ENCODE measurements at places on chromosomes 2 and 18.

- peak overlapping the region; percentile 25 for H3K27ac ChIP-seq
- peaks cover 25% of the 10 kb centered on the region for H3K4me1 ChIP-seq
- H3K27me3 ChIP-seq = peaks cover 27% of the 10 kb centered on the region
- H3K36me3 ChIP-seq = no peaks in the 10 kb centered on the region
Measured at GRCh38 chr18:45837283-45838070, 12.0 kb downstream of the SIGLEC15 start.

- H3K36me3 ChIP-seq = no peaks in the 10 kb centered on the region
- no peaks in the 10 kb centered on the region for H3K27me3 ChIP-seq
- no peaks in the 10 kb centered on the region for H3K4me1 ChIP-seq
- H3K27ac ChIP-seq = no peak overlapping the region
- no peak overlapping the region for H3K4me3 ChIP-seq
Measured at GRCh38 chr18:27627927-27628326, 442.8 kb upstream of the CHST9 start.

- no peak overlapping the region for H3K27ac ChIP-seq
- no peaks in the 10 kb centered on the region for H3K36me3 ChIP-seq
- DNase-seq = no peak
- no peaks in the 10 kb centered on the region for H3K27me3 ChIP-seq
Measured at GRCh38 chr2:21268878-21269224, 145.1 kb downstream of the TDRD15 start.

- no peak overlapping the region for H3K27ac ChIP-seq
- H3K4me1 ChIP-seq = peaks cover 50% of the 10 kb centered on the region
- no peaks in the 10 kb centered on the region for H3K27me3 ChIP-seq
- no peak for DNase-seq
Measured at GRCh38 chr2:10449486-10449831, 1.3 kb upstream of the ODC1 start.

DNA sequence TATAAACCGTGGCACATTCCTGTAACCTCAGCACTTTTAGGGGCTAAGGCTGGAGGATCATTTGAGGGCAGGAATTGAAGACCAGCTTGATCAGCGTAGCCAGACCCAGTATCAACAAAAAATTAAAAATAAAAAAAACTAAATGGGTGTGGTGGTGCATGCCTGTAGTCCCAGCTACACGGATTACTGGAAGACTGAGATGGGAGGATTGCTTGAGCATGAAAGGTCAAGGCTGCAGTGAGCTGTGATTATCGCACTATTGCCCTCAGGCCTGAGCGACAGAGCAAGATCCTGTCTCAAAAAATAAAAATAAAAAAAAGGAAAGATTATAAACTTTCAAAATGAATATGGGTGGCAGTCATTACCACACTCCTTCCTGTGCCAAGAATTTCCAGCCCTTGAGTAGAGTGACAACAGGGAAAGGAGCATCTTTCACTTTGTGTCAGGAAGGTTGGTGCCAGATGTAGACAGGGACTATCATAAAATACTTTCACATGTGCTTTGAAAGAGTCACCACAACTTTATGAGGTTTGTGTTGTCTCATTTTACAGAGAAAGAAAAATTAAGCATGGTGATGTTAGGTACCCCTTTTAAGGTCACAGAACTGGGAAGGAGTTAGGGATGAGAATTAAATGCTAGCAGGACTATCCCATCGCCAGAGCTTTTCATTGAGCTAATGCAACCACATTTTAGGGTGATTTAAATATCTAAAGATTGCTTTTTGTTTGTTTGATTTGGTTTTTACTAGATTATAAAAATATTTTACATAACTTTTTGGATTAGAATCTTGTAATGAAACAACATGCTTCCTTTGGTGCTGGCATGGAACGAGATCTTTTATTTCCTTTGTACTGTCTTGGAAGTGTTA, 1617.4 kb upstream of the ACVR2A start:
- H3K36me3 ChIP-seq = no peaks in the 10 kb centered on the region
- no peak overlapping the region for H3K27ac ChIP-seq
- H3K4me3 ChIP-seq = no peak overlapping the region

- no peak overlapping the region for H3K4me3 ChIP-seq
- no peak for DNase-seq
- H3K36me3 ChIP-seq = no peaks in the 10 kb centered on the region
- no peak overlapping the region for H3K27ac ChIP-seq
- peaks cover 15% of the 10 kb centered on the region for H3K4me1 ChIP-seq
- H3K27me3 ChIP-seq = no peaks in the 10 kb centered on the region
Measured at GRCh38 chr2:130824492-130825061, 12.1 kb upstream of the ARHGEF4 start.

- H3K27ac ChIP-seq = no peak overlapping the region
- no peaks in the 10 kb centered on the region for H3K4me1 ChIP-seq
- no peak for DNase-seq
- no peaks in the 10 kb centered on the region for H3K36me3 ChIP-seq
- H3K27me3 ChIP-seq = no peaks in the 10 kb centered on the region
- no peak overlapping the region for H3K4me3 ChIP-seq
Measured at GRCh38 chr2:206968134-206969086, 29.1 kb downstream of the CPO start.

GRCh38 chr18:68394705-68395104, 320.2 kb downstream of the TMX3 start:
- no peaks in the 10 kb centered on the region for H3K36me3 ChIP-seq
- no peak for DNase-seq
- no peaks in the 10 kb centered on the region for H3K4me1 ChIP-seq
- H3K27ac ChIP-seq = no peak overlapping the region
- no peaks in the 10 kb centered on the region for H3K27me3 ChIP-seq

DNA sequence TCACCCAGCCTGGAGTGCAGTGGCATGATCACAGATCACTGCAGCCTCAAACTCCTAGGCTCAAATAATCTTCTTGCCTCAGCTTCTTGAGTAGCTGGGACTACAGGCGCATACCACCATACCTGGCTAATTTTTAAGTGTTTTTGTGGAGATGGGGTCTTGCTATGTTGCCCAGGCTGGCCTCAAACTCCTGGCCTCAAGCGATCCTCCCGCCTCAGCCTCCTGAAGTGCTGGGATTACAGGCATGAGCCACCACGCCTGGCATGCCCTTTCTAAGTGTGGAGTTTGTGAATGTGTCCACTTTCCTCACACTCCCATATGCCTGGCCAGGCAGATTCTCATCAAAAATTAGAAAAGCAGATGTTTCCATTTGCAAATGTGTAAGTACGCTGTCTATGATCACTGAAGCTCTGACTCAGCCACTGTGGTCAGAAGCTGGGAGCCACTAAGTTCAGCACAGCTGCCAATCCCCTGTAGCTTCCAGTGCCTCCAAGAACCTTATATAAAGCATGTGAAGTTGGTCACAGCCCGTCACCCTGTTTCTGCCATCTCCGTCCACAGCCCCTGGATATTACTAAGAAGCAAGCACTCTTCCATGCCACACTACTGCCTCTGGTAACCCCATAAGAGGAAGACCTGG, 155.4 kb downstream of the FAM210A start:
- no peak overlapping the region for H3K27ac ChIP-seq
- DNase-seq = no peak
- no peak overlapping the region for H3K4me3 ChIP-seq
- no peaks in the 10 kb centered on the region for H3K27me3 ChIP-seq
- no peaks in the 10 kb centered on the region for H3K36me3 ChIP-seq
- H3K4me1 ChIP-seq = peaks cover 14% of the 10 kb centered on the region

GRCh38 chr2:34909992-34910705, 1311.0 kb upstream of the FAM98A start:
- no peak overlapping the region for H3K27ac ChIP-seq
- DNase-seq = no peak
- H3K4me3 ChIP-seq = no peak overlapping the region
- H3K4me1 ChIP-seq = no peaks in the 10 kb centered on the region

DNA sequence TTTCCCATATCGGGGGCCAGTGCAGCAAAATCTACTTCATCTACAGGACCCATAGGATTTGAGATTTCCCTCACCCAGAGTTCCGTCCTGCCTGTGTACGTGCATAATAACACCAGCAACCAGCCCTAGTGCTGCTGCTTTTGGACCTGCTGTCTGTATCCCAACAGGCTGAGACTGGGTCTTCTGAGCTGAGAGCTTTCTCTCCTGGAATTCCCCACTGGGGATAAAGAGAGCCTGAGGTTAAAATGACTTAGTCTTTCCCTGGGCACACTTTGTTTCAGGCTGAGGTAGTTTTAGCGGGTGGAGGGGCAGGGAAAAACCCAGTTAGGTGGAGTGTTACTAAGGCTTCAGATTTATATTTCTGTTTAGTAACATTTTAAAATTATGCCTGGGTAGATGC, 62.5 kb downstream of the SERTAD2 start:
- H3K4me3 ChIP-seq = no peak overlapping the region
- peak overlapping the region; percentile 6 for H3K27ac ChIP-seq
- H3K4me1 ChIP-seq = peaks cover 25% of the 10 kb centered on the region
- peaks cover 30% of the 10 kb centered on the region for H3K36me3 ChIP-seq
- no peaks in the 10 kb centered on the region for H3K27me3 ChIP-seq

DNA sequence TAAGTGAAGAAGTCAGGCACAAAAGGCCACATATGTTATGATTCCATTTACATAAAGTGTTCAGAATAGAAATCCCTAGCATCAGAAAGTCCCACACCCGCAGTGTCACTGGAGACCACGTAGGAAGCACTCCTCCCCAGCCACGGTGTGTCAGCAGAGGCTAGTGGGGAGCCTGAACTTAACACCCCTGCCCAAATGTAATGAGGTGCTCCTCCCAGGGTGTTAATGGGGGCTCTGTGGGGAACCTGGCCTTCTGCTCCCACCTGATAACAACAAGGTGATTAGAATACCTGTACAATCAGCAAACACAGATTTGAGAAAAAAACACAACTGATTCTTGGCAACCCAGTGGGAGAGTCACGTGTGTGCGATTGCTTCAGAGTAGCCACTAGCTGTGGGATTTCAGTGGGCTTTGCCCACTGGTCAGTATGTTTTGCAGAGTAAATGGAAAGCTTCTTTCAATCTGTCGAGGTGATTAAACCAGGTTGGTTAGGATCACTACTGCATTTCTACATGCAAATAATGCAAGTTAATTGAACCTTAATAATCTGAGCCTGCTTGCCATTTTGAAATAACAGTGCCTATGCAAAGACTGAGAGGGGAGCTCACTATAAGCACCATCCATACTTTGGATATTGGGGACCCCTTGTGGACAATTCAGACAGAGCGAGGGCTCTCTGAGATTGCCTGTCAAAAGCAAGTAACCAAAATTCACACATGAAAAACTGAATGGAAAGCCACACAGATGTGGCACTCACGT, 20.6 kb upstream of the ATRAID start:
- no peak overlapping the region for H3K4me3 ChIP-seq
- H3K27ac ChIP-seq = no peak overlapping the region
- H3K4me1 ChIP-seq = peaks cover 3% of the 10 kb centered on the region
- H3K27me3 ChIP-seq = no peaks in the 10 kb centered on the region
- DNase-seq = peak; percentile 58
- H3K36me3 ChIP-seq = no peaks in the 10 kb centered on the region

- no peaks in the 10 kb centered on the region for H3K27me3 ChIP-seq
- DNase-seq = no peak
- no peak overlapping the region for H3K4me3 ChIP-seq
- H3K27ac ChIP-seq = no peak overlapping the region
- no peaks in the 10 kb centered on the region for H3K4me1 ChIP-seq
Measured at GRCh38 chr2:48279344-48280090, 250.4 kb upstream of the STON1 start.

DNA sequence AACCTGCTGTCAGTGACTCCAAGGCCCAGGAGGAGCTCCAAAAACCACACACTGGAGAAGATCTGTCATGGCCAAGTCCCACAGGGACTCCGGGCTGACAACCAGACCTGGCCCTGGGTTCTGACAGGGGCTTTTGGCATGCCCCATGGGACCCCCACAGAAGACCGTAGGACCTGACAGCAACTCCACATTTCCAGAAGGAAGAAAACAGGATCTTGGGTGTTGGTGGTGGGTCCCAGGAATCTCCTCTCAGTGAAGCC, 275.9 kb upstream of the HS6ST1 start:
- peaks cover 5% of the 10 kb centered on the region for H3K27me3 ChIP-seq
- no peak overlapping the region for H3K27ac ChIP-seq
- H3K4me3 ChIP-seq = no peak overlapping the region
- H3K36me3 ChIP-seq = no peaks in the 10 kb centered on the region
- DNase-seq = no peak

GRCh38 chr18:77173275-77174030, 40.9 kb upstream of the MBP start:
- no peak overlapping the region for H3K4me3 ChIP-seq
- H3K27me3 ChIP-seq = no peaks in the 10 kb centered on the region

DNA sequence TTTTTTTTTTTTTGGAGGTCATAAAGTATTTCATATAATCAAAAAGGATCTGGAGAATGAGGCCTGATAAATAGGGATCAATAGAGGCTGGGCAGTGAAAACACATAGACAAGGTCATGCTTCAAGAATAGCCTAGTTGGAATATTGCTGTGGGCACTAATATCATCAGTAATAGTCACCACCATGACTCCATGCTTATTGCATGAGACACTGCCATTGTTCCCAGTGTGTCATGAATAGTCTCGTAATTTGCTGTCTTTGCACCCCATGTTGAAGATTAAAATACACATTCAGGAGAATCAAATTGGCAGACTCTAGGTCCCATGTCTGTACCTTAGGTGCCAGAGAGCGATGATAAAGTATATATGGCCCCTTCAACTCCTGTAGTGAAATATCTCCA, 10.3 kb downstream of the ASXL3 start:
- no peak overlapping the region for H3K4me3 ChIP-seq
- no peaks in the 10 kb centered on the region for H3K36me3 ChIP-seq
- H3K27me3 ChIP-seq = no peaks in the 10 kb centered on the region
- DNase-seq = no peak

DNA sequence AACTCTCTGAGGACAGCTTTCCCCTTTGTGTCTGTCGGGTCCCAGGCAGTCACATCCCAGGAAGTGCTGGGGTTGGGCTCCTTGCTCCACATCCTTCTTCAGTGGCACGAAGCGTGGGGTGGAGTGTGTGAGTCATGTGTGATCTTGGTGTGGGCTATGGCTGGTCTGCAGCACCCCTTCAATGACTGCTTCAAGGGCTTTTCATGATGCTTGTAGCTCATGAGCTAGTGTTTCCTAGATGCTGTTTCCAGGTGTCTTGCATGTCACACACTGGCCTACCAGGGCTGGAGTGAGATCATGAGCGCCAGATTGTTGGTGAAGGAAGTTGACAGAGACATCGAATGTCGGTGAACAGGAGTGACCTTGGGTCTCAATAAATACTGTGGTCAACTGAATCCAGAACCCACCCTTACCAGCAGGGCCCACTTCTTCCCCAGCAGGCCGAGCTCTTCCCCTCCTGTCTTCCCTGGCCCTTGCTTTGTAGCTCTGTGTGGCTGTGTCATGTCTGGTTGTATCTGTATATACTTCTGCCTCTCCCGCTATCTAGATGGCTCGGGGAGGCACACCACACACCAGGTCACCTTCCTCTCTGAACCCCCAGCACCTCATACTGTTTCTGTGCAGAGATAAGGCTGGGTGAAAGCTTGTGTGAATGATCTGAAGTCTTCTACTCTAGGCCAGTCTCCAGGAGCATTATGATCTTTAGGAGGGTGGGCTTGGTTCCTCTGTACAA, 3.8 kb downstream of the C2orf92 start:
- no peaks in the 10 kb centered on the region for H3K4me1 ChIP-seq
- no peak overlapping the region for H3K4me3 ChIP-seq
- no peak for DNase-seq
- H3K36me3 ChIP-seq = no peaks in the 10 kb centered on the region

- no peaks in the 10 kb centered on the region for H3K4me1 ChIP-seq
- no peak overlapping the region for H3K27ac ChIP-seq
- DNase-seq = no peak
- no peak overlapping the region for H3K4me3 ChIP-seq
Measured at GRCh38 chr2:216578325-216578724, 54.9 kb upstream of the IGFBP2 start.
